ENCODE measurements at places on chromosomes 2 and 18.

GRCh38 chr2:230893338-230893737 is 28.6 kb downstream of the ITM2C start:
- H3K4me1 ChIP-seq: no peaks in the 10 kb centered on the region
- H3K27me3 ChIP-seq: peaks cover 8% of the 10 kb centered on the region
- no peaks in the 10 kb centered on the region for H3K36me3 ChIP-seq
- no peak for DNase-seq

- no peak overlapping the region for H3K27ac ChIP-seq
- H3K4me3 ChIP-seq: no peak overlapping the region
- H3K4me1 ChIP-seq: no peaks in the 10 kb centered on the region
- H3K36me3 ChIP-seq: peaks cover 14% of the 10 kb centered on the region
- no peak for DNase-seq
Measured at GRCh38 chr2:241095594-241096290, 6.3 kb downstream of the MTERF4 start.

DNA sequence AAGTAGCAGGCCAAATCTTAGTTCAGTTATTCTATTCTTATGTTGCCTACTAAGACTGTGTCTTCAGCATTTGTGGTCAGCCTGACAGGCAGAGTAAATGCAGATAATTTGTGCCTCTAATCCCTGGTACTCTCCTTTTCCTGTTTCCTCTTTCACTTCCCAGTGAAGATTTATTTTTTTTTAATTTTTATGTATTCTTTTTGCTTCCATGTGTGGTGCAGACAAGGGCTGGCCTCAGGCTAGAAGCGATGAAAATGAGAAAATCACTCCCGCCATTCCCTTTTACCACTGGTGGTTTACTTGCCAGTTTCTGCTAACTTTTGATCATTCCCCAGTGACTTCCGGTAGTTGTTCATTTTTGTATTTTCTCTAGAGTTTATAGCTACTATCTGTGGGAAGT is 30.9 kb downstream of the DSEL start:
- H3K4me1 ChIP-seq: no peaks in the 10 kb centered on the region
- no peaks in the 10 kb centered on the region for H3K36me3 ChIP-seq
- DNase-seq: no peak

- no peak for DNase-seq
- H3K4me3 ChIP-seq: no peak overlapping the region
- no peaks in the 10 kb centered on the region for H3K4me1 ChIP-seq
- no peaks in the 10 kb centered on the region for H3K36me3 ChIP-seq
- no peaks in the 10 kb centered on the region for H3K27me3 ChIP-seq
- no peak overlapping the region for H3K27ac ChIP-seq
Measured at GRCh38 chr2:239035997-239036731, 188.3 kb downstream of the TWIST2 start.
